ENCODE measurements at places on chromosomes 7 and 10.

GRCh38 chr7:151550656-151551286, 31.1 kb upstream of the RHEB start:
- no peak for DNase-seq

- DNase-seq, result no peak
Measured at GRCh38 chr10:25758511-25758910, 175.5 kb upstream of the MYO3A start.

GRCh38 chr7:82319674-82320118, 123.9 kb downstream of the CACNA2D1 start:
- no peak for DNase-seq

GRCh38 chr10:42955493-42955889, 121.4 kb upstream of the RET start:
- DNase-seq, result no peak

DNA sequence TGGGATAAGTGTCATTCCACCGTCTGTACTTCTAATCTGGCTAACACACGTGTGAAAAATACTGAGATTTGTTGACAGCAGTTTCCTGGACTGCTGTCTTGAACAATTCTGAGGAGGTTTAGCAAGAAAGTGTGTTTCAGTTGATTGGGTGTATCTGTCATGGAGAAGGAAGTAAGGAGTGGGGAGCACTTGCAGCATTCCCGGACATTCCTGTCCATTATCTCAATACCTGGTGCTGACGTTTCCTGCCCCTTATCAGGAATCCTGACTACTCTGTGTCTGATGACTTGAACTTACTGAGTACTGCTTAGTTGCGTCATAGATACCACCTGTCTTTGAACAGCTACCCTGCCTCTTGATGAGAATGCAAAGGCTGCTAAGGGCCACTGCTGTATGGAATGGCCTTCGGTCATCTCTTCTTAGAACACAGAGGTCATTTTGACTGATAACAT, 72.0 kb upstream of the VKORC1L1 start:
- DNase-seq, result no peak

GRCh38 chr10:33087922-33088321, 129.9 kb upstream of the ITGB1 start:
- no peak for DNase-seq

DNA sequence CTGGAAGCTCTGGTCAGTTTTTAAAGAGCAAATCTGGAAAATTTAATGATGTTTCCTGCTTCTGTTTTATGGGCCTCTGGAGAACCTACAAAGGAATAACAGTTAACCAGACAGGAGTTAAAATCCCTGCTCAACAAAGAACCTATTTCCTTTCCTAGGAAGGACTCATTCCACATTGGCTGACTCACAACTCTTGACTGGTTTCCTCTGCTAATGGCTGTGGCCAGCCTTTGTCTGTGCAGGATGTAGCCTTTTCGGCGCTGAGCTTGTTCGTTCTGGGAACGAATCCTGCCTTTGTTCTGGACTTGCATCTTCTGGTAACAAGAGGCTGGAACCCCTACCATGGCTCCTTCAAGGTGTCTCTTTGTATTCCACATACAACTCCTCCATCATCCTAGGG, 112.8 kb upstream of the PDCD4 start:
- DNase-seq, result no peak

GRCh38 chr10:70952401-70952800, 64.0 kb upstream of the PCBD1 start:
- no peak for DNase-seq

DNA sequence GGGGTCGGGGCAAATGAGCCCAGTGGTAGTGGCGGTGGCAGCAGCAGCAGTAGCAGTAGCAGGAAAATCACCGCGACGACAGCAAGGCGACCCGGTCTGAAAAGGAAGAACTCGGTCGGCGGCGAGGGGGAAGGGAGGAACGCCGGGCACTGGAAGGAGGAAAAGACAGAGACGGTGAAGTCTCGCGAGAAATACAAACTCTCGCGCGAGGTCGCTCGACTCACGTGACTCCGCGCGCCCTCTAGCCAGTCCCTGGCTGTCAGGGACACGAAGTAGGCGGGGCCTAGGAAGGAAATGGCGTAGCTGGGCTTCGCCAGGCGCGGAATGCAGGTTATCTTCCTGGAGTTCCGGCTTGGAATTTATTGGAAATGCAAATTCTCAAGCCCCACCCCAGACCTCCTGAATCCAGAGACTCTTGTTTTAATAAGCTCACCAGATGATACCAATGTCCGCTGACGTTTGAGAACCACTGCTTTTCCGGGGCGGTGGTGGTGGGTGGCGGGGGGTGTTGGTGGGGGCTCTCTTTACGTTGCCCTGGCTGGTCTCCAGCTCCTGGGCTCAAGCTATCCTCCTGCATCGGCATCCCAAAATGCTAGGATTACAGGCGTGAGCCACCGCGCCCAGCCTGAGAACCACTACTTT, at the start of gene SMNDC1:
Gene SMNDC1, minus strand, starts transcription at position 141 of the 642 bp plus-strand sequence. CDS start 1,333 bp downstream, outside the sequence.
- DNase-seq, result peak; percentile 86

DNA sequence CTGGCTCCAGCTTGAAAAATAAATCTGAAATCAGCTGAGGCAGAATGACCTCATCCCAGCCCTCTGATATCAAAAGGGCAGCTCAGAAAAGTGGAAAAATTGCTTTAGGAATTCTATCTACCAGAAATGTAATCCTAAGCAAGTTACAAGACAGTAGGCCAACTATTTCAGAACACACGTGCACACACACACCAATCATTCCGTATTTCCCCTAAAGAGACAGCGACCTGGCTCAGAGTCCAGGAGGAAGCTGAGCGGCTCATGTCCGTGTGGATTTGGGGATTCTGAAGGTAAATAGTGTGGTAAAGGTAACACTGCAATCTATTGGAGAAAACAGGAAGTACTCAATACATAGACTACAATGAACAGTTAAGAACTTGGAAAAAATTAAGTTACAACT, 288.2 kb downstream of the CALN1 start:
- DNase-seq, result no peak

DNA sequence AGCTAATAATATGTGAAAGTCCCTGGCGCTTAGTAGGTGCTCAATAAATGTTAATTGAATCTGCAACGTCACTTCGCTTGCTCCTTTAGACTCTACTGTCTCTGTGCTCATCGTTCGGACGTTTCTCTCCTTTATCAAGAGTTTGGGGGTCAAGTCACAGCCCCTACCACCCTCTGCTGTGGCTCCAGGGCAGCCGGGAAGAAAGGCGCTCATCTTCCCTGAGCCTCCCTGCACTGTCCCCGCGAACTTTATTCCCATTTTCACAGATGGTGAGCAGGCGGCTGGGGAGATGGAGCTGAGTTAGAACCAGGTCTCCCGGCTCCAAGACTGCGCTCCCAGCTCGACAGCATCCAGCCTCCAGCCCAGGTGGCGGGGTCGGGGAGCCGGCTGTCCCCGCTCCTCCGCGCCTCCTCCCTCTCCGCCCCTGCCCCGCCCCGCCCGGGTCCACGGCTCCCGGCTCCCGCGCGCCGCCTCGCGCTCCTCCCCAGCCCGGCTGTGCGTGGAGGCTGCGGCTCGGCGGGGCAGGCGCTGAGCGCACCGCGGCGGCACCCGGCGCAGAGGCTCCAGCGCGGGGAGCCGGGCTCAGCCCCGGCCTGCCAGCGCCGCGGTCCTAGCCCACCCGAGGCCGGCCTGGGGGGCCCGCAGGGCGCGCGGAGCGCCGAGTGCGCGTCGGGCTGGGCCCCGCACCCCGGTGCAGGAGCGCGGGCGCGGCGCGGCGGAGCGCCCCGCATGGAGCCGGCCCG, at the start of gene CLEC2L:
Gene CLEC2L, plus strand, starts transcription at position 487 of the 743 bp plus-strand sequence. Its CDS starts 243 bp downstream, at position 730.
- no peak for DNase-seq

DNA sequence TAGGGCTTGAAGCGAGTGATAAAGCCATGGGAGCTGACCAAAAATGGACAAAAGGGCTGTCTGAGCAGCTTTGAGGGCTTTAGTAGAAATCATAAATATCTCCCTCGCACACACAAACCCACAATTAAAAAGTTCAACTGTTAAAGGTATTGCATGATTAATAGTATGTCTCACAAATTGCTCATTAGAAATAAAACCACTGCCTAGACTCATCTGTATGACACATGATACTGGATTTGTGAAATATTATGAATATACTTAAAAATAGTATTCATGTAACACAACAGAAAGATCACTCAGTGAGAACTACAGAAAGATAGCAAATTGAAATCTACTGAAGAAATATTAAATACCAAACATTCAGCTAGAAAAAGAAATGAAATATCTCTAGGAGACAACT, 11.9 kb upstream of the PTPN12 start:
- DNase-seq, result no peak

- DNase-seq, result no peak
Measured at GRCh38 chr10:52276986-52277385, 37.1 kb upstream of the DKK1 start.

GRCh38 chr10:113991091-113991860, 52.4 kb upstream of the ADRB1 start:
- DNase-seq, result no peak

DNA sequence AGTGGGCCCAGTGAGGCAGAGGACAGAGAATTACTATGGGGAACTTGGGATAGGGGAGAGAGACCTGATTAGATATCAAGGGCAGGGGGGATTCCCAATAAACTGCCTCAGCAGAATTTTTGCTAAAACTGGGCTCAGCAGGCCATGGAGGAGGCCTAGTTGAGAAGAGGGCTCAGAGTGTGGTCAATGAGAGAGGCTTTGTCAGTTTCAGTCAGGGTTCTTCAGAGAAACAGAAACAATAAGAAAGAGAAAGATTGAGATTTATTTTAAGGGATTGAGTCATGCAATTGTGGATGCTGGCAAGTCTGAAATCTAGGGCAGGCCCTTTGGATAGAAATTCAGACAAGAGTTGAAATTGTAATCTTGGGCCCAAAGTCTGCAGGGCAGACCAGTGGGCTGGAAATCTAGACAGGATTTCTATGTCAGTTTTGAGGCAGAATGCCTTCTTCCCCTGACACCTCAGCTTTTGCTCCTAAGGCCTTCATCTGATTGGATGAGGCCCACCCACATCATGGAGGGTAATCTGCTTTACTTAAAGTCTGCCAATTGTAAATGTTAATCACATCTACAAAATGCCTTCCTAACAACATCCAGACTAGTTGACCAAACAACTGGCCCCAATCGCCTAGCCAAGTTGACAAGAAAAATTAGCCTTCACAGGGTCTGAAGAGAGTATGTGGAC, 33.5 kb upstream of the CCSER2 start:
- no peak for DNase-seq
